Suppressor macrophage treated with lipopolysaccharide for 4 hours (primary cell): ENCODE measurements at places on chromosomes 1 and 21.

GRCh38 chr1:15371610-15372545 is 37.8 kb upstream of the EFHD2 start:
- no peak for DNase-seq

GRCh38 chr1:14599183-14599791 is 802 bp downstream of the KAZN start:
- DNase-seq: no peak

DNA sequence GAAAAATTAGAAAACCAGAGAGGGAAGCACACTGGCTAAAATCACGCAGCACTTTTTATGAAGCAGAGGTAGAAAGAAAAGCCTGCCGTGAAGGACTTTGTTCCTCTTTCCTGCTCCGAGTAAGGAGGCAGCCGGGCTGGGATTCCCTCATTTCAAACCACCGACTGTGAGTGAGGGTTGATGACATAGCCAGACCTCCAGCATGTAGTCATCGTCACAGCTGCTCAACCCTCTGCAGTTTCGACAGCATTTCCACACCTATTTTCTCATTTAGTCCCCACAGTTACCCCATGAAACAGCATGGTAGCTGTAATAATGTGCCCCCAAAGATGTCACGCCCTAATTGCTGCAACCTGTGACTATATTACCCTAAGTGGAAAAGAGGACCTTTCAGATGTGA is 35.3 kb downstream of the FCRL5 start:
- DNase-seq: peak; percentile 64

- DNase-seq: no peak
These were observed 139.4 kb upstream of the B3GALT2 start for GRCh38 chr1:193325771-193326170.

- DNase-seq: peak; percentile 79
These were observed at the start of gene POMGNT1 for GRCh38 chr1:46197964-46198811. Gene POMGNT1, minus strand, starts transcription at chr1:46198434. Its CDS starts 613 bp downstream, at chr1:46197821.

DNA sequence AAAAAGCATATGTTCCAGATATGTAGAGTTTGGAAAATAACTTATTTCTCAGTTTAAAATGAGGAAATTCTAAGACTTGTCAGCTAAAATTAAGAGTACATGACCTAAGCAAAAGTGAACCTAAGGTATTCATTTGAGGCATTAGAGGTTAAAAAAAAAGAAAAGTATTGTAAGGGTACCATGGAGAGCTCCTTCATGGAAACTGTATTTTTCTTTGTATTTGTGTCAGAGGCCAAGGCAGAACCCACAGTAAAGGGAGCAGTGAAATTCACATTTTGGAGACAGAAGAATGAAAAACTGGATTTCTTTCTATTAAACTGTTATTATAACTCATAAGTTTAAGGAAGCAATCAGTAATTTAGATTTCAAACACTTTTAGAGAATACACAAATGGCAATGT is 1494.8 kb downstream of the KCNT2 start:
- DNase-seq: no peak

DNA sequence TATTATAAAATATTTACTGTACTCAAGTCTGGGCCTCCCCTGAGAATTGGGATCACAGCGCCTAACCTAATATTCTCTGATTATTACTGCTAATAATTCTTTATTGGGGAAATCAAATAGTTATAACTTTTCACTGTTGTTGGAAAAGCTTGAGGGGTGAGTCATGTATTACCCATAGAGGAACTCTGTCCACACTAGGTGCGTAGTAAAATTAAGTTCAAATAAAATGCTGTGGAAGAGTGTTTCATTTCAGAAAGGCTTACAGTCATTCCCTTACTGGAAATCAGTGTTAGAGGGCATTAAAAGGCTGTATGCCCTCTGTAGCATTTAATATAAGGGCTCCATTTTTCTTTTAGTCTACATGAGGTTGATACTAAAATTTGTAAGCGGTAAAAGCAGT is 135.0 kb upstream of the NFIA start:
- no peak for DNase-seq

DNA sequence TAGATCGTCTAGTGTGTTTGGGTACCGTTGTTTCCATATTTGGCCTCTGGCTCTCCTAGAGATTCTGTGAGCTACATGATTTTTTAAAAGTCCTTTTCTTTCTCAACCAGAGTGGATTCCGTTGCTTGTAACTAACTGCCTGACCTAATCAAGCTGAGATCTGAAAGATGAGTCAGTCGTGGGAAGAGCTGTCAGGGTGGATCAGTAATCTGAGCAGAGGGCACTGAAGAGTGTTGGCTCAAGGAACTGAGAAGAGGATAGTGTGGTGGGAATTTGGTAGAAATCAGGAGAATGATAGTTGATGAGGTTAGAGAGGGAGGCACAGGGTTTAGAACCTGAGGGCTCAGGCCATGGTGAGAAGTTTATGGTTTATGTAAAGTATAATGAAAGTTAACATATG is 52.2 kb downstream of the TRAF5 start:
- peak; percentile 52 for DNase-seq

DNA sequence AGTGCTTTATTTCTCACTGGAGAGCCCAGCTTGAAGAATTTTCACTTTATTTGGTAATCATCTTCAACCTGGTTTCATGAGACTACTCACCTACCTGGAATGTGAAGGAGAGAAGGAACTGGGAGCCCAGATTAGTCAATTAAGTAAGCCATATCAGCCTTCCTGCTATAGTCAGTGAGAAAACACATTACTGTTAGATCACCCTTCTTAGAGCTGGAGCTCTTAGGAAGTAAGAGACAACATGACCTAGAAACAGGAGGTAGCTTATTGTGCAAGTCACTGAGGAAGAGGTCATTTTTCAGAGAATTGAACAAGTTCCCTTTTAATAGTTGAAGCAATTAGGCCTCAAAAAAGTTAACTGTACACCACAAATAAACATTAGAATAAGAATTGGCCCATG is 49.2 kb upstream of the TEKT2 start:
- peak; percentile 78 for DNase-seq

GRCh38 chr1:12114340-12114683 is 51.2 kb downstream of the TNFRSF8 start:
- no peak for DNase-seq

DNA sequence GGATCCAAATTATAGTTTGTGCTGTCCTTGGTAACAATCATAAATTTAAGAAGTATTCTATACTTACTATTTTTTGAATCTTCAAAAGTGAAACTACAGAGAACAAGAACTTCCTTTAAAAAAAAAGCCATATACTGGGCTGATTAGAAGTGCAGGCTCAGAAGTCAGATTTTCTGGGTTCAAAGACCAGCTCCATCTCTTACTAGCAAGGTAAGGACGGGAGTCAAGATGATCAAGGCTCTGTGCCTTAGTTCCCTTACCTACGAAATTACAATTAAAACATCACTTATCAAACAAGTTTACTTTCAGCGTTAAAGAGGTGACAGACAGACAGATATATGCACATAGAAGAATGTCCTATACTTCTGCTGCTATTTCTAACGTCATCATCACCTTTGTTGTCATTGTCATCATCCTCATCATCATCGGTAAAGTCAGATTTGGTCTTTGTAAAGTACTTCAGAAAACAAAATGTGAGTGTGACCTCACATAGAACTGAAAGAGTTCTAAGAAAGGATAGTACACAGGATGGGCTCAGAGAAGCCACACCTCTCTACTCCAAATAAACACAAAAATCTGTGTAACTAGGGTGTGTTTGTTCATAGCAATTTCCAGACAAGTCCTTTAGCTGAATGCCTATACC is 178.7 kb downstream of the VAV3 start:
- peak; percentile 6 for DNase-seq

- DNase-seq: no peak
These were observed 11.2 kb downstream of the TAF12 start for GRCh38 chr1:28631713-28632112.

GRCh38 chr1:224707843-224708725 is 92.0 kb downstream of the CNIH3 start:
- DNase-seq: peak; percentile 95

DNA sequence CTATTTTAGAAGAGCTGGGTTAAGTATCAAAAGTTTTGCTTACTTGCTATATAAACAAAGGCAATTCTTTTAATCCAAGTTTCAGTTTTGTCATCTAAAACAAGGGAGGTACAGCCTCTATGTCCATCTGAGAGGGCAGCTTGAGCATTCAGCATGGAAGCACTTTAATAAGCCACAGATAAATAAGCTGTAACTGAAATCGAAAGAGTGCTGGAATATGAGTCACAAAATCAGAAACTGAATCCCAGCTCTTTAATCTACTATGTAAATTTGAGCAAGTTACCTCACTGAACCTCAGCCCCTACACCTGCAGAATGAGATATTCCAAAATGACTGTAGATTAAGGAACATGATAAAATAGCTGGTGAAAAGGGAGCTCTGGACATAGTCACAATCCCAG is 80.0 kb upstream of the HP1BP3 start:
- DNase-seq: no peak

- peak; percentile 68 for DNase-seq
These were observed 99.5 kb upstream of the BMP8A start for GRCh38 chr1:39391691-39392679.

- DNase-seq: no peak
These were observed 12.1 kb downstream of the DNAJC16 start for GRCh38 chr1:15538771-15539170.

GRCh38 chr21:36004441-36004840 is 55.9 kb downstream of the SETD4 start:
- DNase-seq: no peak

DNA sequence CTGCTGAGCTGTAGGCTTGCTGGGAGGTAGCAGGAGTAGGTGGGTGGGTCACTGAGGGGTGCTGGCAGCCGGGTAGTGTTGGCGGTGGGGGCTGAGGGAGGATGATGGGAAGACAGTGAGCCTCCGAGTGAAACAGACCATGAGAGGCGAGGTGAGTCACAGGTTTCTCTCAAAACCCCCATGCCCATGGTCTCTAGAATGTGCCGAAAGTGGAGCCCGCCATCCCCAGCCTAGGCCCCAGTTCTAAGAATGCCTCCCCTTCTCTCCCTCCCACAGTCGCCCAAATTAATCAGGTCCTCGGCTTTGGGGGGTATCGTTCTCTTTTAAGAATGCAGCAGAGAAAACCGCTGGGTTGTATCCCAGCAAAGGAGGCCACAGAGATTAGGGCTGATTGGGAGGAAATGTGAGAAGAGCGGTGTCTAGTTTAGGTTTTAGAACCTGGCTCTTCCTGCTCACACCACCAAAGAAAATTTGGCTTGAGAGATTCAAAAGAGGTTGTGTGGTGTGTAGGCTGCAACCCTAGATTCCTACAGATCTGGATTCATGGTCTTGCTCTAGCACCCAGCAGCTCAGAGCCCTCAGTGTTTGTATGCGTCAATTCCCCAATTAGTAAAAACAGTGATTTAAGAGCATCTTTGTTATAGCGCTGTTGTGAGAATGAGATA is 27.7 kb upstream of the IL19 start:
- DNase-seq: no peak

GRCh38 chr1:32393832-32394140 is 455 bp downstream of the BSDC1 start:
- peak; percentile 23 for DNase-seq

DNA sequence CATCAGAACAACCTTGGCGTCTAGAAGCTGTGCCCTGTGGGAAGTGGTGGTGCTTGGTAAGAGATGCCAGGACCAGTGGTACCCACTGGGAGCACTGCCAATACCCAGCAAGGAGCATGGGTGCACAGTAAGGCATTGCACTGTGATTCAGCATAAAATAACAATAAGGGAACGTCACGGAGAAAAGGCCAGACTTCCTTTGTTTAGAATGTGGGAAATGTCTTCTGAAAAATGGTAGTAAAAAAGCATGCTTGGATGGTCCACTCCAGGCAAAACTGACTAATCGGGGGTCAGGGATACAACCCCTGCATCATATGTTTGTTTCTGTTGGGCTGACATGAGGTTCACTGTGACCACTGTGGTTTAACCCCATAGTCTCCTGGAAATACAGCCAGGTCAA is 14.7 kb downstream of the METTL18 start:
- no peak for DNase-seq

DNA sequence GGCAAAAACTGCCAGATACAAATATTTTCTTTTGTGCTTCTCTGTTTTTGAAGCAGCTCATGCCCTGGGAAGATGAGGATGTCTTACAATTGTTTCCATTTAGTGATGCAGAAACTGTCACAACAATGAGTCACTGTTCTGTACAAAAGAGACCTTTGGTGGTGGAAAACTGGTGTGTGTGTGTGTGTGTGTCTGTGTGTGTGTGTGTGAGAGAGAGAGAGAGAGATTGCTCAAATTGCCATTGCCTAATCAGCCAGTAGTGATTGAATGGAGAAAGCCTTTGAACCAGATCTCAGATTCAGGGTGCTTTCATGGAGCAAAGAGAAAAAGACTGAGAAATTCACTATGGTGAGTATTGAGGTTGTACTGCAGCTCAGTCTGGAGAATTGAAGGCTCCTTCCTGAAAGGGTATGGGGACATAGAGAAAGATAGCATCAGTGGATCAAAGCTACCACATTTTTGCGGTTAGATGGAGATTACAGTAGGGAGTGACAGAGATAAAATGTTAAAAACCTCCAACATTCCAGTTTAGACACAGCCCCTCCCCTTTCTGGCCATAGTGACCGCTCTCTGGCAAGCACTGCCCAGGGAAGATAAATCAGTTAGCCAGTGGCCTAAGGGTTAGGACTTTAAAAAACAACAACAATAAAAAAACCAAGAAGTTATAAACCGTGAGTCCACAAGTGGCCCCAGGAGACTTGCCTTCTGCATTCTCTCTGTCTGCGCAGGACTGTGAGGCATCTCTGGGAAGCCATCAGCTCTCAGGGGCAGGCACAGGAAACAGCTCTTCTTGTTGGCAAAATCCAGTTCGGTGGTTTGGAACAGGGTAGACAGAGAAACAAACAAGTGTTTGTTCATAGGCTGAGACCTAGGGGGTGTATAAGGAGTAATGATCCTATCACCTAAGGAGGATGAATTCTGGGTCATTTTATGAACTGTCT is 406.5 kb downstream of the DUSP10 start:
- peak; percentile 17 for DNase-seq

DNA sequence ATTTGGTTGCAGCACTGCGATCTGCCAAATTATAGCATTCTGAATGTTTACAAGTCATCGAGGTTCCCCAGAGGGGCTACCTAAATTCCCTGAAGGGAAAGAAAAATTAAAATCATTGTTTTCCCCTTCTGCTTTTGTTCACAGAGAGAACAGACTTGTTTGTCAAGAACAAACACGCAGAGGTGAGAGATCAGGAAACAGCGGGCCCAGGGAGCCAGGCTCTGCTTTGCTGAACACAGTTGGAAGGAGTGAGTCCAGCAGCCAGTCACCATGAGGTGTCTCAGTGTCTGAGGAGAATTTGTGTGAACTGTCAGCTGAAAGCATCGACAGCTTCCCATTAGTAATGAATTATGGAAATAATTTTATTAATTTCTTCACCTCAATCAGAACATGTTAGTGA is 52.5 kb downstream of the RWDD3 start:
- DNase-seq: no peak

- DNase-seq: no peak
These were observed 27.9 kb downstream of the PIK3C2B start for GRCh38 chr1:204466416-204467405.
